RPMI8226 (cell line): ENCODE measurements at places on chromosomes 6 and 20.

DNA sequence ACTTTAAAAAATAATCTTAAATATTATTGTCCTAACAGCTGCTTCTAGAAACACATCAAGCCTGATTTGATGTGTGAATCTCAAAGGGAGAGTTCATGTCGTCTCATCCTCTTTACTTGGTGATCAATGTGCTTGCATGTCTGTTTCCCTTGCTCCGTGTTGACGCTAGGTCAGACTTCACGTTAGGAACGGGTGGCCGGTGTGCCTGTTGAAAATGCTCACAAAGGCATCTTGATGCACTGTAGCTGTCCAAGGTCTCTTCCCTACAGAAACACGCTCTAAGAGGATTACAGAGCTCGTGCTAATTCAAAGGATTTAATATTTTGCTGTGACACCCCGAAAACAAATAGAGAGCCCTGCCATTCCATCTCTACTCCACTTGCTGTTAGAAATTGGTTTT, 84.6 kb downstream of the ID4 start:
- no peak for DNase-seq

- no peak for DNase-seq
Observed at GRCh38 chr6:42339991-42340401, 111.7 kb downstream of the TRERF1 start.

- DNase-seq, result no peak
Observed at GRCh38 chr6:7180751-7181150, 73.0 kb downstream of the RREB1 start.

- DNase-seq, result no peak
Observed at GRCh38 chr6:84166395-84166794, 61.0 kb downstream of the CEP162 start.

DNA sequence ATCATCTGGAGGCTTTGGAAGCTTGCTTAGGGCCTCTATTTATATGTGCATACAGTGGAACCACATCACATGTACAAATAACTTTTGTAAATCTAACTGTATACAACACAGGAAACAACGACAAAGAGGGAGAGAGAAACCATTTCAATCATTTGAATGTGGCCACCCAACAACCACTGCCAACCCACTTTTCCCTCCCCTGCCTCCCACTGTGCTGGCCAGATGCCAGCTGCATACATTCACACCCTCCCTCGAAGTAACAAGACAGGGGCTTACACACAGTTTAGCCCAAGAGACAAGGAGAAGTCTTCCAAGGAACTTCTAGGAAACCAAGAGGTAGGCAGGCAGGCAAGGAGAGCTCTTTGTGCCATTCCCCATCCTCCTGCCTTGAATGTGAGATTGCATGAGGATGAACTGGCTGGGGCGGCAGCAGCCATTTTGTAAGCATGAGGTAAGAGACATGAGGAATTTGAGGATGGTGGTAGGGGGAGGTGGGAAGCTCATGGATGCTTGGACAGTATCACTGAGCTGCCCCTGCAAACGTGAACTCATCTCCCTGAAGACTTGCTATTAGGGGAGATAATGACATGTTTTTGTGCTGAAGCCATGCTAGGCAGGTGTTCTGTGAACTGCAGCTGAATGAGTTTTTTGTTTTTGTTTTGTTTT, 18.2 kb downstream of the BMP7 start:
- DNase-seq, result no peak

DNA sequence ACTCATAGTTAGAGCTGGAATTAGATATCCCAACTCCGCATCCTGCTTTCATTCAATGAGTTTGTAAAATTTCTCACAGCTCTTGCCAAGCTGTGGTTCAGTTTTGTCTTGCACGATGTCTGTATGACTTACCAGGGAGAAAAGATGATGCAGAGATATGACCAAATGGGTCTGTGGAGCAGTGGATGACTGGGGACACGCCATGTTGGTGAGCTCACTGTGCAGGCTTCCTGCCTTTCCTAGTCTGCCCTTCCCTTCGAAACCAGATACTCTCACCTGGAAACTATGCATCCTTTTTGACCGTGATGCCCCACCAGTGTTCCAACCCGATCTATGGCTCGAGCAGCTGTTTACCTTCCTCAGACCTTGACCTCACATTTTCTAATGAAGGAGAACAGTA, 262.7 kb upstream of the BMP2 start:
- DNase-seq, result no peak

- no peak for DNase-seq
Observed at GRCh38 chr20:3687655-3688054, 5.8 kb upstream of the ADAM33 start.

DNA sequence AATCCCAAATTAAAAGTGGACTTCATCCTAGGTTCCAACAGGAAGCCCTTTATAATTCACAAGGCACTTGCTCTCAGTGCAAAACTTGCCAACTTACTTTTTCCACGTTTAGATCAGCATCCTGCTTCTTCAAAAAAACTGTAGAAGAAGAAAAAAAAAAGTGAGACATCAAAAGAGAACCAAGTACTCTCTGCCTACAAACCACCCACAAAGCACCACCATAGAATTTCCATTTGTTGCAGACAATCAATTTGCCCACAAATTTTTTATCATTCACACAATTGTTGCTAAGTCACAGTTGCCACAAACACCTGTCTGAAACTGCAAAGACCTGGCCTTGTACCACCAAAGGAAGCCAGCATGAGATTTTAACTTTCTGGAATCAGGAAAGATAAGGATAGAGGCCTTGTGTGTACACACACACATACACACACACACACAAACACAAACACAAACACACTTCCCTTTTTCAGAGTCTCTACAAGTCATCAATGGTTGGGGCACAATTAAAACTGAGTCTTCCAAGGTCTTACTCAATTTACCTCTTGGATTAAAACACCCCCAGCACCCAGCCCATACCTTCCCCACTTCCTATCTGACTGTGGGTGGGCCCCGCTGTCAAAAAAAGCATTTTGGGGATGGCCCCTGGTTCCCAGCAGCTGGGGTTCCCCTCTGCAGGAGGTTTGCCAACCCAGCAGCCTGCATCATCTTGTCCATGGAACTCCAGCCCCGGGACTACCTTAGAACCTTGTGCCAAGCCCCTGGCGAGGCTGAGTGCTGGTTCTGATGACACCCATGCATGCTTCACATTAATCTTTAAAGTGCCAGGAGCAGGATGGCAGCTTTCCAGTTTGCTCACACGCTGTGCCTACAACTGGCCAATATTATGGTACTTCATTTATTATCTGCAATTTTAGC, 26.5 kb downstream of the FYN start:
- no peak for DNase-seq

GRCh38 chr6:143515766-143516355, 4.3 kb upstream of the FUCA2 start:
- DNase-seq, result no peak

GRCh38 chr6:29791162-29791561, 36.5 kb upstream of the HLA-G start:
- no peak for DNase-seq

- no peak for DNase-seq
Observed at GRCh38 chr6:128500014-128500413, 20.4 kb downstream of the PTPRK start.

GRCh38 chr6:33118525-33119123, 42.8 kb downstream of the HLA-DPB1 start:
- DNase-seq, result peak; percentile 69

- no peak for DNase-seq
Observed at GRCh38 chr6:13372688-13373487, 44.6 kb upstream of the TBC1D7 start.

DNA sequence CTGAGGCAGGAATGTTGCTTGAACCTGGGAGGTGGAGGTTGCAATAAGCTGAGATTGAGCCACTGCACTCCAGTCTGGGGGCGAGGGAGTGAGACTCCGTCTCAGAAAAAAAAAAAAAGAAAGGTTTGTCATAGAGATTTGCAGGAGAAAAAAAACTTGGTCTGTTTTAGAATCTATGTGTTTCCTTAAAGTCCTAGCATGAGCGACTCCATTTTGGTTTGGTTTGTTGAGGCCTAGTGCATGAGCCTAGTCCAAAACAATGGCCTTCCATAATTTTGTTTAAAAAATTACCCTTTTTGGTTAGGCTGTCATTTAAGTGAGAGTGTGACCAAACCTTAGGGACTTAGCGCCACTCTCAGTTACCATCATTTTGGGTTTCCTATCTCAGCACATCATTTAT, 8.2 kb upstream of the GNMT start:
- no peak for DNase-seq

DNA sequence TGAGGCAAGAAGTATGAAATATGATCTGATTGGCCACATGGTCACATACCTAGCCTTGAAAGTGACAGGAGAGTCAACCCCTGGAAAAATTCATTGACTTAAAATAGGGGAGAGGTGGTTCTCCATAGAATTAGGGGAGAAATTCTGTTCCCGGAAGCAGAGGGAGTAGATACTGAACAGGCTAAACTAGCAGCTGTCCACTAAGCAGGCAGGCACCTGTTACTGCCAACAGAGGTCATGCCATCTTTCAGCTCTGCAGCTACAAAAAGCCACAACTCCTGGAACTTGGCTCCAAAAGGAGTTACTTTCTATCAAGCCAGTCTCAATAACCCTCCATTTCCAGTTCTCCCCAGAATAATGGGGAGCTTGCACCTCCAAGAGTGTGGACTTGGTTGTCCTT, 352.5 kb downstream of the MAFB start:
- no peak for DNase-seq

- DNase-seq, result no peak
Observed at GRCh38 chr20:24765316-24766142, 183.5 kb upstream of the CST7 start.

DNA sequence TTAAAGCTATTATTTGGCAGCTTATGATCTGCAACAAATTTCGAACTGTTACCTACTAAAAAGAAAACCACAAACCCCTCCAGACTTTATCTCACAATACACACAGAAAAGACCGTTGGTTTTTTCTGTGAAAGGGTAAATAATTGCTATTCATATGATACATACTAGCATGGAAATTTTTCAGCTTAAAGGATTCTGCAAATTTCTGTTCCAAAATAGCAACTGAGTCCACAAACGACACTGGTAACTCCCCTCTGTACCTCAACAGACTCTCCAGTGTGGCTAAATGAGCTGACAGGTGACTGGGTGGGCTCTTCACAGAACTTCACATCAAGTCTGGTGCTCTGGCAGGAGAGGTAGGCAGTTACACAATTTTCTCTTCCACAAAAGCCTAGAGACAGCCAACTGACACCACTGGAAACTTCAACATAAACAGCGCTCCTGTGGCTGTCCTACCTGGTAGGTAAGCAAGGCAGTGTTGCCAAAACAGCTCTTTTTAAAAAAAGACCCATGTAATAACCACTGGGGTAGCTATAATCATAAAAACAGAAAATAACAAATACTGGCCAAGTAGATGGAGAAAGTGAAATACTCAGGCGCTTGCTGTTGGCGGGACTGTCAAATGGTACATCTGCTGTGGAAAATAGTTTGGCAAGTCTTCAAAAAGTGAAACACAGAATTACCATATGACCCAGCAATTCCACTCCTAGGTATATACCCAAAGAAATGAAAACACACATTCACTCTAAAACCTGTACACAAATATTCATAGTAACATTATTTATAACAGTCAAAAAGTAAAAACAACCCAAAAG, 37.8 kb downstream of the ELOVL5 start:
- no peak for DNase-seq

GRCh38 chr20:63377951-63378381, 16.8 kb upstream of the CHRNA4 start:
- no peak for DNase-seq
